Activated naive CD4-positive, alpha-beta T cell treated with Interleukin-2 at 50 U/mL for 16 hours (primary cell): ENCODE measurements at places on chromosomes 3 and 15.

DNA sequence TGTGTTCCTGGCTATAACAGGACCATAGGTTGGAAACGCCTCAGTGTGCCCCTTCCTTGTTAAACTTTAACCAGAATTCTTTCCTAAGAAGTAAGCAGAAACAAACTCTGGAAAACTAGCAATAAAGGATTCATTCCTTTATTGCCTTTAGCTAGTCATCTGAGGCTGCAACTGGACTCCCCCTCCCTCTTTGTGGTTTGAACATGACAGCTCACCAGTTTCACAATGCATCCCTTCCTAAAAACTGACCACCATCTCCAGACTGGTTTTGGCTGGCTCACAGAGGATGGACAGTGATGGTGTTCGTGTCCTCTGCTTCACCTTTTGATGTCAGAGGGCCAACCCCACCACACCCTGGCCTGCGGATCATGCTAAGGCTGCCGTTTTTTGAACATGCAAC, 27.9 kb upstream of the TGFBR2 start:
- DNase-seq, result no peak

GRCh38 chr3:45084820-45085816, 59.0 kb downstream of the CLEC3B start:
- no peak for DNase-seq

GRCh38 chr3:13500133-13500885, 20.2 kb downstream of the HDAC11 start:
- no peak for DNase-seq

- DNase-seq, result no peak
Observed at GRCh38 chr3:98980915-98981596, 79.6 kb upstream of the DCBLD2 start.

- DNase-seq, result no peak
Observed at GRCh38 chr3:31546162-31546561, 13.4 kb downstream of the STT3B start.

DNA sequence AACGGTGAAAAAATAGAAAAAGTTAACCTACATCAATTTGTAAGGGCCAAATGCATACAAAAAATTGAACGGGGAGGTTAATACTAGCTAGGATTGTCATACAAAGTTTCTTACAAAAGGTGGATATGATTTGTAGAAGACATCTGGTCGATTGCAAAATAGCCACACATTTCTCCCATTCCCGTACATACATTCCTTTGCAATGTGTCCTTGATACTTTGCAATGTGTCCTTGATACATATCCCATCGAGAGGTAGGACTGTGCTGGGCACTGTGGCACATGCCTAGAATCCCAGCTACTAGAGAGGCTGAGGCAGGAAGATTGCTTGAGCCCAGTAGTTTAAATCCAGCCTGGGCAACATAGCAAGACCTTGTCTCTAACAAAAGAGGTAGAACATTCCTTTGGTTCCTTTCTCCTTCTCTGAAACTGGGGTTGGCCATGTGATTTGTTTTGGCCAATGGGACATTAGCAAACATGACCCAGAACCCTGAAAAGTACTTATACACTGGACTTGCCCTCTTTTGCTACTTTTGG, 9.5 kb downstream of the TTBK2 start:
- DNase-seq, result no peak

DNA sequence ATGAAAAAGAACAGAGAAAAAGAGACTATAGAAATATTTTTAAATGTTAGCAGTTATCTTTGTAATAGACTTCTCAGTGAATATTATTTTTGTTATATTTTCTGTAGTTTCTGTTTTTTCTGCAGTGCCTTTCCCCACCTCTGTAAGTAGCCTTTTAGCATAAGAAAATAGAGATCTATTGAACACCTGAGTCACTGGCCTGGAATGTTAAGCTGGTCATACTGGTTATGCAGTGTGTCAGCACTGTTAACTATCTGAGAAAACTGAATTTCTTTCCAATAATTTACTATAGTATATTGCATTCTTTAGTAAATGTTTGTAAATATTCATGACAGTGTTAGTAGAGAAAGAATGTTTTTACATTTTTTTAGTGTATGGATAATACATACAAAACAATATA, 79.8 kb downstream of the NECTIN3 start:
- DNase-seq, result no peak

DNA sequence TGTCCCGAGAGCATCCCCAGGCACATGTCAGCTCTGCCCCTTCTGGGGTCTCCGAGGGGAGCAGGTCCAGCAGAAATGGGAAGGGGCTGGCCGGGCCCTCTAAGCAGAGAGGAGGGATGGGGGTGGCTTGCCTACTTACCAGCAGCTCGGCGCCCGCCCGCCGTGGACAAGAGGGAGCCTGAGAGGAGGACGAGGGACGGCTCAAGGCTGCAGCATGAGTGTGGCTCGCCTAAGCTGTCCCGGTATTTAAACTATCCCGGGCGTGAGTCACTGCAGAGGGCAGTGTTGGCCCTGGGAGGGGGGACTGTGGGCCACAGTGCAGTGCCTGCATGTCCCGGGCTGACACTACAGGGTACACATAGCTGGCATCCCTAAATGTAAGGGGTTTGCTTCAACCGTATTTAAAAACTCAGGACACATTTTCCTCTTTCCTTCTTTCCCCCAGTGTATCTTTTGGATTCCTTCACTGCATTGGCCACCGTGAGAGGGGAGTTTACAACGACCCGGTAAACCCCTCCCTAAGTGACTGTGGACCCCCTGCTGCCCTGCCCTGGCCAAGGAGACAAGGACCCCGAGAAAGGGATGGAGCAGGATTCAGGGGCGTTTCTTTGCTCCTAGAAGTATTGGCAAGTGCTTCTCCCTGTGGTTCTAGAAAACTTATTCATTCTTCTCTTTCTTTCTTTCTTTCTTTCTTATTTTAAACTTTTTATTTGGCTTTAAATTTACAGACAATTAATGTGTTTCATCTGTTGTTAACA, at the start of gene LRRC15:
TSS of gene LRRC15 (minus strand) at position 222 of the 758 bp plus-strand sequence. CDS start 8,700 bp downstream, outside the sequence.
- no peak for DNase-seq

DNA sequence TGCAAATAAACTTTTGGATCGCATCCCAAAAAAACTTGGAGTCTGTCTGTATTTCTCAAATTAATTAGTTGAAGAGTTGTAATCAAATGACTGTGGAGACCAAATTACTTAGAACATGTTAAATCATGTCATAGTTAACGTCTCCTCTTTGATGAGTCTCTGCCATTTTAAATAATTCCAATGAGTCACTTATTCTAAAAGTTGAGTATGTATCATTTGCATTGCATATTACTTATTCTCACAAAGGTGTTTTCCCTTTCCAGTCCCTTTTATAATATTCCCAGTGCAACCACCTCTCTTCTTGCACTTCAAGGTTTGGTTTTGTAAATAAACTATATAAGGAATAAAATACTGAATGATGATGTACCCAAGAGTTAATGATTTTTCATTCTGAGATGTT, 36.0 kb upstream of the MBNL1 start:
- DNase-seq, result no peak

DNA sequence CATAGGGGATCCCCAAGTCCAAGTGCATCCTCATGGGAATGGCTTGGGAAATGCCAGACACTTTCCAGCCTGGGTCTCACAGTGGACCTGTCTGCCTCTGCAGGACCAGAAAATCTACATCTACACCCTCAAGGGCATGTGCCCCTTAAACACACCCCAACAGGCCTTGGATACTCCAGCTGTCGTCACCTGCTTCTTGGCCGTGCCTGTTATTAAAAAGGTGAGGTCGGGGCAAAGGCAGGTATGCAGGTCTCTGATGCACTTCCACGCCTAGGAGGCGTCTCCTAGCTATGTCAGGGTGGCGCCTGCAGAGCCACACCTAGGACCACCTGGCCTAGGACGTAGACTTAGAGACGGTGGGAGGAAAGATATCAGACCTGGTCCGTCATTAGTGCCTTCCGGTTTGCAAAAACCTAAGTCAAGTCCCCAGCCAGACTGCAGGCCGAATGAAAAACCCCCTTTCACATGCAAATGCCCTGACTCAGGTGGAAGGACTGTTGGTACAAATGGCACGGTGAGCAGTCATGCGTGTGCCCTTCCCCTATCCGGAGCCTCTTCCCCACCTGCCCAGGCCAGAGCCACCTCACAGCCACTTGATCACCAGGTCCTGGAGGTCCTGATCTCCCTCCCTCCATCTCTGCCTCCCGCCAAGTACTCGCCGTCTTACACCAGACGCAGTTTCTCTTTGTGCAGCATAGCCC, 143.5 kb downstream of the LRRK1 start:
- no peak for DNase-seq

DNA sequence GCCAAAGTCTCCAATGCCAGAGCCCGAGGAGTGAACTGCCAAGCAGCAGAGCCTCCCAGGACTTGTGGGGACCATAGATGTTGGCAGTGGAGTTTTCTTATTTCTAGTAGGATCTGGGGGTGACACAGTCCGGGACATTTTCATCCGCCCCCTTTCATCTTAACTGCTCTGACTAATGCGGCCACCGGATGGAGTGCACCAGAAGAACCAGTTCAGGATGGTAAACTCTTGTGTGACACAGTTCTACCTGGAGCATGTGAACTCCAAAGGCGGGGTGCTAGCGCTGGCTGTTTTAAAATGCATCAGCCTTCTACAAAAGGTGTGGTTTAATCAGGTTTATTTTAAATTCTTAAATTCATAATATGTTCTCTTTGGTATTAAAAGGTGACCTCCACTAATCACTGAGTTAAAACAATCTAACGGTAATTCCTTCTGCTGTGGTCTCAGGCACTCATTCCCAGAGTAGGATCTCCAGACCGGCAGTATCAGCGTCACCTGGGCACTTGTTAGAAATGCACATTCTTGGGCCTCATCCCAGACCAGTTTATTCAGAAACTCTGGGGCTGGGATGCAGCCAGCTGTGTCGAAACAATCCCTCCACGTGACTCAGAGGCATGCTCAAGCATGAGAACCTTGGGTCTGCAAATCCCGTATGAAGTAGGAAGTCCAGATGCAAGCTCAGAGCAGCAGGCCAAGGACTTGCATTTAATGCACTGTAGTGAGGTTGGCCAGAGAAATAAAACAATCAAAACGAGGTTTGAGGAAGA, 105.5 kb downstream of the GABRB3 start:
- DNase-seq, result no peak

DNA sequence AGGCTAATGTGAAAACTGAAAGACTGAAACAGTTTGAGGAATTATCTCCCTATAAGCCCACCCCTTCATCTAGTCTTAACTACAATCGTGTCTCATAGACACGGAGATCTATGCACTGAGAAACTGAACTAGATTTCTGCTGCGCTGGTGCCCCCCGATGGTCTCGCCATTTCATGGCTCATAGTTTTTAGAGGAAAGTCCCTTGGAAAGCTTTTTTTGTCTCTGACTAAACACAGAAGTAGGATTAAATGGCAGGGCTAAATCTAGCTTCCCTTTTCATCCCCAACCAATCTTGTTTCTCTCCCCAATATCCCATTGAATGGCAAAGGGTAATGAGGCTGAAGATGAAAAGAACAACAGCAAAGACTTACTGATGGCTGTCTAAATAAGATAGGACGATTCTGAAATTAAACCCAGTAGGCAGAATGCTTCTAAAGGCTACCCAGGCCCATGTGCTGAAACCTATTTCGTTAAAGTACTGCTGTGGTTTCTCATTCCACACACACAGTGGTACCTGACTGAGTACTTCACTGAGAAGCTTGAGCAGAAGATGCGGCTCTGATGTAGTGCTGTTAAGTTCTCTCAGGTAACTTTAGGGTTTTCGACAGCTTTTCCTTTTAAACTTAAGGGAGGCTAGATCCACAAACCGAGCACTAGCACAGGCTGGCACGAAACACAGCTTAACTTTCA, 142.7 kb downstream of the GADL1 start:
- DNase-seq, result peak; percentile 47

- no peak for DNase-seq
Observed at GRCh38 chr3:127422663-127423375, 135.0 kb upstream of the PRR20G start.

DNA sequence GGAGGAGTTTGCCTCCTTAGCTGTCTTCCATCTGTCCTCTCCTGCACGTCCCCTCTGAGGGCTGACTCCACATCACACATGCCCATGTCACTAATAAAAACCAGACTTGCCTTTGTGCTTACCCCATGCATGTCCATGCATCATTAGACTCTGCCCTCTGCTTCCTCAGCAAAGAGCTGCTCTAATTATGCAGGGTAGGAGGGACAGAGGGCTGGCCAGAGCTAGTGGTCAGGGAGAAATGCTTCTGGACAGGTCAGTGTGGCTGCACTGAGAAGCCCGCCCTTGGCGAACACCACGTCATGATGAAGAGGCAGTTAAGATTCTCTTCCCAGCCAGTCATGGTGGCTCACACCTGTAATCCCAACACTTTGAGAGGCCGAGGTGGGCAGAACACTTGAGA, 8.9 kb downstream of the CA12 start:
- DNase-seq, result no peak

DNA sequence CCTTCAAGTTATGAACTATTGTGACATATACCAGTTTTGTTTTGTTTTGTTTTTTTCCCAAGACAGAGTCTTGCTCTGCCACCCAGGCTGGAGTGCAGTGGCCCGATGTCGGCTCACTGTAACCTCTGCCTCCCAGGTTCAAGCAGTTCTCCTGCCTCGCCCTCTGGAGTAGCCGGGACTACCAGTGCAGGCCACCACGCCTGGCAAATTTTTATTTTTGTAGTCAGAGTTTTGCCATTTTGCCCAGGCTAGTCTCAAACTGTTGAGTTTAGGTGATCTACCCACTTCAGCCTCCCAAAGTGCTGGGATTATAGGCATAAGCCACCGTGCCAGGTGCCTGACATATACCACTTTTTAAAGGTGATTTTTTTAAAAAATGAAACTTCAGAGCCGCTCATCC, 74.6 kb downstream of the ARRDC4 start:
- no peak for DNase-seq

DNA sequence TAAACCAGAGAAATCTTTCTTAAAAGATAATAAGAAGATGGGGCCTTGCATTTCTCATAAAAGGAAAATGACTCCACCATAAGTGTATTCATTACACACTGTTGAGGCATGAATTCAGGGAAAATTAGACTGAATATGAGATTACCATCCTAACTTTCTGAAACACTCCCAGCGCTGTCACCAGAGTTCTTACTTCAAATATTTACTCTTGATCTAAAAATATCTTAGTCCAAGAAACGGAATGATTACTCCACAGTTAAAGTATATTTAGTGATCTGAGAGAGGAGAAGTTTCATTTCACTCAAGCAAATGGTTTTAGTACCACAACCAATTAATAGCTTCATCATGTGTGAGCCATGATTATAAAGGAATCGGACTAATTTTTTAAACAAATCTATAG, 300.3 kb downstream of the ZBTB20 start:
- DNase-seq, result no peak

GRCh38 chr3:182755308-182755707, 38.0 kb upstream of the ATP11B start:
- no peak for DNase-seq

- no peak for DNase-seq
Observed at GRCh38 chr3:46664188-46664970, 29.1 kb downstream of the ALS2CL start.

- no peak for DNase-seq
Observed at GRCh38 chr15:101641894-101642293, 10.3 kb downstream of the TM2D3 start.

GRCh38 chr15:53841651-53842050, 82.2 kb upstream of the WDR72 start:
- DNase-seq, result no peak

DNA sequence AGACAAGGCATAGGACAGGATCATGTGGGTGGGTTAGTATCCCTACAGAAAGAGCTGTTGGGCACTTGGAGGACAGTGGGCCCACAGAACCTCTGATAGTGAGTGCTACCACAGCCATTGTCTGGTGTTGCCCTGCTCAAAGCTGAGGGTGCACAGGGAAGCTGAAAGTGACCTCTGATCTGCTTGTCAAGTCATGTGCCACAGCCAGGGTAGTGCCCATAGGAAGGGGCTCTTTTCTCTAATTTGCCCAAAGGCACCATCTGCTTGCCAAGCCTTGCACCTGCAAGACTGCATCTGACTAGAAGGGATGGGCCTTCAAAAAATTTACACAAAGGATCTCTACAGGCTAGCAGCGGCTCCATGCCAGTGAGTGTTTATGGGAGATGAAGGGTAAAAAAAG, 87.4 kb upstream of the GSK3B start:
- no peak for DNase-seq
